ENCODE measurements at places on chromosomes 11 and 22.

DNA sequence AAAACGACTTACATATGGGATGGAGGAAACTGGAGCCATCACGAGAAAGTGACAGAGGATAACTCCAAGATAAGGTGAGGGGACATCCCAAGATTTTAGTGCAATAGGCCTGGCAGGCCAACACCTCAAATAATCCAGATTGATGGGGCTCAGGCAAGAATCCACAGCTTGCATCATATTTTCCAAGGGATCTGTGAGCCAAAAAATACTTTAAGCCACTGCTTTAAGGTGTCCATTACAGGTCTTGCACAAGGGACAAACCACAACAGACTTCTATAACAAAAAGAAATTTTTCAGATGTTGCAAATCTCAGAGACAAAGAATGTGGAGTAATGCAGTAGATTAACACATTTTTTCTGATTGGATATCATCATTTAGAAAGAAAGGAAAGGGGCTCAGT is 45.6 kb downstream of the DENND5A start:
- DNase-seq = no peak

GRCh38 chr22:17588606-17589005 is 25.3 kb downstream of the SLC25A18 start:
- no peak for DNase-seq

GRCh38 chr22:46443850-46444389 is 93.5 kb downstream of the CELSR1 start:
- no peak for DNase-seq

- peak; percentile 26 for DNase-seq
Observed at GRCh38 chr11:2853997-2854560, 31.5 kb downstream of the CDKN1C start.

- no peak for DNase-seq
Observed at GRCh38 chr22:46110215-46110614, 40.1 kb upstream of the PPARA start.

DNA sequence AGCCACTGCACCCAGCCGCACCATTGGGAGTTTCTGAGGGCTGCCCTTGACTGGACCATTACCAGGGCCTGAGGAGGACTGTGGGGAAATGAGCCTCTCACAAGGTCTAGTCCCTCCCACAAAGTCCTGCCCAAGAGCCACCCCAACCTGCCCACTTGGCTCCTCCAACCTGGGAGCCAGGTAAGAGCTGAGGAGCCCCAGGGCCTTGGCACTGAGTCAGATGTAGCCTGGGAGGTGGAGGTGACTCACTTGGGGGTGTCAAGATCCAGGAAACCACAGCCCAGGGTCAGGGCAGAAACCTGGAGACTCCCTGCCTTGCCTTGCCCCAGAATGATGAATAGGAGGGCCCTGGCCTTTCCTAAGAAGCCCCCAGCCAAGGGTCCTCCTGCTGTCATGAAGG is 25.8 kb upstream of the P2RY2 start:
- no peak for DNase-seq

GRCh38 chr11:1796413-1797011 is 32.8 kb upstream of the CTSD start:
- no peak for DNase-seq

GRCh38 chr22:29369460-29369859 is 18.9 kb downstream of the AP1B1 start:
- DNase-seq = no peak

DNA sequence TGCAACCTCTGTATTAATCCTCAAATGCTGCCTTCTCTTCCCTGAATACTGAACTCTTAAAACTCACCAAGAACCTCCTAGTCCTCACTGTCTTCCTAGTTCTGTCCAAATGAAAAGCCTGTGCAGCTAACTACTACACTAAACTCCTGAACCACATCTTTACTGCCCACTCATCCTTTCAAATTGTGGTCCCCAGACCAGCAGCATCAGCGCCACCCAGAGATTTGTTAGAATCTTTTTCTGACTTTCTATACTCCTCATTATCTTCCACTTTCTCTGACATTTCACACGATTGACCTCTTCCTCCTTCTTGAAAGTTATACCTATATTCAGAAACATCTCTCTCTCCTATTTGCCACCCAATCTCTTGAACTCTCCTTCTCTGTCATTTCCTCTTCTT is 461.3 kb downstream of the DLG2 start:
- no peak for DNase-seq

DNA sequence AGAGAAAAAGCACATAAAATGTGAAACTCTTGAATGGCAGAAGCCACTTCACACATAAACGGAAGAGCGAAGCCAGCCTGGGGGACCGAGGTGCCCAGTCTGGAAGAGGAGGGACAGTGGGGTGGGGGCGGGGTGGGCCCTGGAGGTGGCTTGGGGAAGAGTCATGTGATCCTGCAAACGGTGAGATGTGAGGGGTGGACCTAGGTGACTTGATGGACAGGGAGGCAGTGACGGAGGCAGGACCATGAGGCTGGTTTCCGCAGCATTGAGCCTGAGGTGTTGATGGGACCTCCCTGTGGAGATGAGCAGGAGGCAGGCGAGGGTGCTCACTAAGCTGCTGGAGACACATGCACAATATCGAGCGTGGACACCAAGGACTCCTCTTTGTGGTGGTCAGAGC is 16.8 kb downstream of the ZDHHC24 start:
- no peak for DNase-seq

- no peak for DNase-seq
Observed at GRCh38 chr11:87967459-87967858, 207.8 kb downstream of the RAB38 start.

GRCh38 chr11:102974552-102975280 is 19.2 kb upstream of the MMP13 start:
- DNase-seq = no peak

DNA sequence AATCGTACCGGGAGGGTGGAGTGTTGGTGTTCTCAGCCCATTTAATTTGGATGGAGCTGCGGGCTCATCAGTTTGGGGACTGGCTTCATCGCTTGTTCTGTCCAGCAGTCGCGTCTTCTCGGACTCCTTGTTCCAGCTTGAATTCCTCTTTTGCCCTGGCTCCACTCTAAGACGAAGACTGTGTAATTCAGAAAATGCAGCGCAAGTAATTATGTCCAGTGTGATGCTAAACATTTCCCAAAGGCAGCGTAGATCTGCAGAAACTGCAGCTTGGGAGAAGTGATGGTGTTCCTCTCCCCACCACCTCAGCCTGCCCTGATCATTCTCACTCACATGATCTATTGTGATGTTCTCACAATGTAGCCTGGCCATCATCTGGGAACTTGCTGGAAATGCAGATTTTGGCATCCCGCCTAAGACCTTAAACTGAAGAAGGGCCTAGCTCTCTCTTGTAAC is 666 bp downstream of the SLC25A18 start:
- no peak for DNase-seq

- DNase-seq = no peak
Observed at GRCh38 chr22:45510376-45511232, 7.9 kb downstream of the FBLN1 start.

DNA sequence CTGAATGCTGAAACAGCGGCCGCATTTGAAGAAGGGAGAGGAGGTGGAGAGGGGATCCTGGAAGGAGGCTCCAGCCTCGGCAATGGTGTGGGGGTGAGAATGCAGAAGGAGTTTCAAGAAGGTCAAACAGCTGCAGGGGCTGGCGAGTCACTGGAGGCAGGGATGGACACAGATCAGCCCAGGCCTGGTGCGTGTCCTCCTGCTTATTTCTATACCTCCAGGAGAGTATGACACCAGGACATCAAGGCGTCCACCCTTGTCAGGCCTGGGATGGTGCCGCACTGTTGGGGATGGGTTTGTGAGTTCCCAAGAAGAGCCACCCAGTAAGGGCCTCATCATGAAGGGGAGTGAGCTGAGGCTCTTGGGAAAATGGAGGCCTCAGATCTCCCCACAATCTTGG is 23.1 kb downstream of the IGLL1 start:
- DNase-seq = no peak

GRCh38 chr11:4211991-4212390 is 117.4 kb downstream of the RRM1 start:
- DNase-seq = no peak

- DNase-seq = no peak
Observed at GRCh38 chr11:60912223-60912850, 1.6 kb upstream of the TMEM109 start.

DNA sequence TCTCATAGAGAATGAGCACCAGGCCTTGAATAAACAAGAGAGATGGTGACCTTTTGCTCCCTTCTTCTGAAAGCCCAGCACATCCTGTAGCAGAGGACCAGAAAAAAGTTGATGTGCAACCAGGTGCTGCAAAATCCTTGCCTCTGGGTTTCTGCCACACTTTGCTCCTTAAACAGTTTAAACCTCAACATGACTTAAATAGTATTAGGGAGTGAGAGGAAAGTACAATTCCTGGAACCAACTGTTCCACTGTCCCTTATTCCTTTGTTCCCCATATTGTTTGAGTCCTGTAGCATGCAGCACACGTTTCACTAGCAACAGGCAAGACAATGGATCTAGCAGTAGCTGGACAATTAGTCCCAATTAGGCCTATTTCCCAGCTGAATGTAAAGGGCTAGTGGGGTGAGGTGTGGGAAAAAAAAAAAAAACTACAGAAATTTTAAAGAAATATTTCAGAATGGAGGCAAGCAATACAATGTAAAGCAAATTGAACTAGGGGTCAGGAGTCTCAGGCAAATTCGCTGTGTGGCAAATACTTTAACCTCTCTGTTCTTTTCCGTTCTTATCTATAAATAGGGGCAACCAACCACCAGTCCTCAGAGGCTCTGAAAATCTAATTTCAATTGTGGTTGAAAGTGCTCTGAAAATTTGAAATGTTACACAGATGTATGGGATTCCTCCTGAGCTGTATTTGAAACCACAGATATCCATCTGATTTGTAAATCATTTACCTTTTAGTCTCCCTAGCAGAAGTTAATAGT is 6.6 kb downstream of the MPPED2 start:
- DNase-seq = peak; percentile 68

GRCh38 chr22:40982482-40983385 is 31.6 kb downstream of the RBX1 start:
- DNase-seq = no peak

- no peak for DNase-seq
Observed at GRCh38 chr11:113529606-113530005, 54.4 kb upstream of the DRD2 start.

DNA sequence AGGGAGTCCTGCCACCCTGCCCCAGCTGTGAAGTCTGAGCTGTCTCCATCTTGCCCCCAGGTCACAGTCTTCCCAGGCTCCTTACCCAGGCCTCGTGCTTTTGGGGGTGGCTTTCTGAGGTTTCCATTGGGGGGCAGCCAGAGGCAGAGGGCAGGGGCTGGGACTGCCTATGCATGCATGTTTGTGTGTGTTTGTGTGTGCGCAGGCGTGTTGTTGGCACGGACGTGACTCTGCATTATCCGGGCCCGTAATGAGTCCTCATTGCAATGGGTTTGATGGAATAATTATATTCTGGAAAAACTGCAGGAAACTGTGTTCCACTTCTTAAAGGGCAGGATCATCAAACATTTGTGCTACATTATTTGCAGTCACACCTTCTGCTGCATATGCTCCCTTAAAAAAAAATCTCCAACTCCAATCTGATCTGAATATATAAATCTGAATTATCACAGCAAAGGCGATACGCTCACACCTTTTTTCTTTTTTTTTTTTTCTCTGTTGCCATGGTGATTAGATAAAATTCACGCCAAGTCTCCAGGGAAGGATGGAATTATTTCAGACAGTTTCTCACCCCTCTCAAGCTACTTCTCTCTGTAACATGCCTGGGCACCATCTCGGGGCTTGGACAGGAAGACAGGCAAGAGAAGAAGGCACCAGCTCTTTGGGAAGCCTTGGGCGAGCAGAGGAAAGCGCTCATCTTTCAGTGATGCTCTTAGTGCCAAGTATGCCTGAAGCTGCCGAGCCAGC is 45.9 kb downstream of the DSCAML1 start:
- DNase-seq = no peak

DNA sequence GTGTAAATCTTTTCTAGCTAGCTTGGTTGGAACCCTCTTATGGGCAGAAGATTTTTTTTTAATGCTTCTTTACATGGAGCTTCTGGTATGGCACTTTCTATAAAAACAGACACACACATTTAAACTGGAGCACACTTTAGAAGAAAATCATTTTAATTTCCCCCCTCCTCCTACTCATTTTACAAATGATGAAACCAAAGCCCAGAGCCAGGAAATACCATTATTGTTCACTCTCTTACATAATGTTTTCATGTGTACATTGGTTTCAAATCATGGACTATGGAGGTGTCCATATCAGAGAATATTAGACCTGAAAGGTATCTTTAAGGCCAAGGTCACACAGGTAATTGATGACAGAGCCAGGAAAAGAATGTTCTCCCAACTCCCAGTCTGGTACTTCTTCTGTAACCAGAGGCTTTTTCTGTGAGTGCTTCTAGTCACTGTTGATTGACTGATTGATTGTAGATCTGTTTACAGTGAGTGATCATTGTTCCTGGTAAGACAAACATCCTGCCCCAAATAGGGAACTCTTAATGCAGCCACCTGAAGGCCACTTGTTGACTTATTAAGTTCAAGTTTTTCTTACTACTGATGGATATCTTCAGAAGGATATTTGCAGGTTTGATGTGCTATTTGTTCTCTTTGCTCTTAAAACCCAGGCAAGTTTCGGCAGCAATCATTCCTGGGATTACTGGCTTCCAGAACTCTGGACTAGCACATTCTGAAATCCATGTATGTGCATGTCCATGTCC is 26.8 kb upstream of the ME3 start:
- DNase-seq = no peak

DNA sequence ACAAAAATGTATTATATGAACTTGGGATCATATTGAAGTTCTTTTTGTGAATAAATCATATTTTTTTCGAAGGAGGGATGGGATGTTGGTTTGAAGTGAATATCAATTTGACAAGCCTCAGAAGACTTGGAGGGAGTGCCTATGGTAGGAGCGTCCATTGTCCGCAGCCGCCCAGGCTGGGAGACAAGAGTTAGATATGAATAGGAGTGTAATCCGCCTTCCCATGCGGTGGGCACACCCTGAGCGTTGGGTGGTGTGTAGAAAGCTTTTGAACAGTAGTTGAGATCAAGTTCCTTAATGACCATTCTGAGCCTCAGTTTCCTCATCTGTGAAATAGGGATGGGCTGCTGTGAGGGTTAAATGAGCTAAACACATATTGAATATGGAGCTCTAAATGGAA is 7.0 kb downstream of the CD82 start:
- DNase-seq = no peak

DNA sequence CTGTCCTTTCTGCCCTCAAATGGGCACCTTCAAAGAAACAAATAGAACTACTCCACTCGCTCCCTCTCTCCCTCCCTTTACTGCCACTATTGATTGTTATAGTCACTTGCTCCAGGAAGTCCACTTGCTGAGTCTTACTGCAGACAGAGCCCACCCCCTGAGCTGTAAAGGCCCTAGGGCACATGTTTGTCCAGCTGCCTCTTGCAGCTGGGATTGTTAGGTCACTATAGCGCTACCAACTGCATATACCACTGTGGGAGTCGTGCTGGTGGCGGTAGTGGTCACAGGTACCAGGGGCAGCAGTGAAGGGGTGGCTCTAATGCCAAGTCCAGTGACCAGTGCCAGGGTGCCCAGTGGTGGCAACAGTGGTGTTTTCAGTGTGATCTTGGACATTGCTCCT is 4.4 kb upstream of the SREBF2 start:
- DNase-seq = no peak
